Stimulated activated CD4-positive, alpha-beta T cell treated with anti-CD3 and anti-CD28 coated beads, Interleukin-12 subunit alpha, Interleukin-12 subunit beta, amount 100 ng/mL, for 48 hours (primary cell): ENCODE measurements at places on chromosomes 6 and 20.

- DNase-seq: no peak
Observed at GRCh38 chr6:88266126-88266525, 100.0 kb upstream of the CNR1 start.

DNA sequence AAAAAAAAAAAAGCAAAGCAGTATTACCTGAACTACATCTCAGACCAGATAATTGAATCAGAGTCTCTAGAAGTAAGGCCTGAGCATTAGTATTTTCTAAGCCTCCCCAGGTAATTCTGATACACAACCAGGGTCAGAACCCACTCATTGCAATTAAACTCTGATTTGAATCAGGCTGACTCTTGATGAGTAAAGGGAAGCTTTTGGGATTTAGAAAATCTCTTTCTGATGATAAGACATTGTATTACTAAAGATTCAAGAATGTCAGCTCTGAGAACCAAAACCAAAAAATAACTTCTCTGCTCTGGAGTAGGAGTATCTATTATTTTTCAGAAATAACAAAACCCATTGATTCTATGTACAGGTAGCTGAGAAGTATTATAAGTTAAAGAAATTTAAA lies 100.1 kb upstream of the COL21A1 start:
- no peak for DNase-seq

DNA sequence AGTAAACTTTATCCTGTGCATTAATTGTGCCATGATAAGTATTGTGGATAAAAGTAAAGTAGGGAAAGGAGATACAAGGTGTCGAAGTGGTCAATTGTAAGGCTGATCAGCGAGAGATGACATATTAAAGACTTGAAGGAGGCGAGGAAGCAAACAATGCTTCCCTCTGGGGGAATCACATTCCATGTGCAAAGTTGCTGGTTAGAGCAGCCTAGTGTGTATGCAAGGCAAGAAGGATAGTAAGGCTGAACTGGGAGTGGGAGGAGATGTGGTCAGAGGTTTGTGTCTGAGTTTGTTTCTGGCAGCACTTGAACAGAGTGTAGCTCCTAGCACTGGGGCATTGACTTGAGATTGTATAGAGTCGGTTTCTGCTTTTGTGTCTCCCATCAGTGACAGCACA lies 122.9 kb downstream of the SLC35F1 start:
- DNase-seq: no peak

DNA sequence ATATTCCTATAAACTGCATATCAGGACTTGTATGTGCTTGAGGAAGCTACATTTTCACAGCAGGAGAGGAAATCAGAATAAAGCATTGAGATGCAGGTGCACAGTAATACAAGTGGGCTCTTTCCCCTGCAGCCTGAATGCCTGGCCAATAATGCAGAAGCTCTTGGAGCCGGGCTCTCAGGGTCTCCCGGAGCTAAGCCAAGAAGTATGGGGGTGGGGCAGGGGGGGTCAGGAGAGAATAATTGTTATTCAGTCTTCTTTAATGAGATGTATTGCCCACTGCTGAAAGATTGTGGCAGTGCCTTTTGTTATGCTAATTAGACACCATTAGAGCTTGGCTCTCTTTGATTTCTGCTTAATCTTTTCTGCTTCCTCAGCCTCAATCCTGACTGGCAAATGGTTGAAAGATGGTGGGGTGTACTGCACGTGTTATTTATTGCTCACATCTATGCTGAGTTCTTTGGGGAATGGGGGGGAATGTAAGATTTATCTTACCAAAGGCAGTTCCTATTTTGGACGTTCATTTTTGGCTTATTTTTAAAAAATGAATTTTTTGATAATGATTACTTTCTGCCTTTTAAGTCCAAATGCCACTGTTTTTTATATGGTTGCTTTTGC lies 407.6 kb upstream of the SOX4 start:
- no peak for DNase-seq

DNA sequence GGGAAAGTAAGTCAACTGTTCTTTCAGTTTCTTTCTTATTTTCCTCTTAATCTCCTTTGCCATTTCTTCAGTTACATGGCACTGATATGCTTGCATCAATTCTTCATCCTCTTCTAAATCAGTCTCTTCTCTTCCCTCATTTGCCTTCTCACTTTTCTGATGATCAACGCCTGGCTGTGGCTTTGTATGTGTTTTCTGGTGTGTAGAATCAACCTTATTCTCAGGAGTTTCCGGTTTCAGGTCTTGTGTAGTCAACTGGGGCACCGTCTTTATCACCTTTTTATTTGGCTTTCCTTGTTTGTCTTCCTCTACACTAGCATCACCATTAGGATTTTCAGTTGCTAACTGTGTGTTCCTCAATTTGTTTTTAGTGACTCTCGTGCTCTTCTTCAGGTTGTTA lies 31.6 kb downstream of the AHI1 start:
- no peak for DNase-seq

- no peak for DNase-seq
Observed at GRCh38 chr6:165895421-165896165, 232.6 kb upstream of the PDE10A start.

DNA sequence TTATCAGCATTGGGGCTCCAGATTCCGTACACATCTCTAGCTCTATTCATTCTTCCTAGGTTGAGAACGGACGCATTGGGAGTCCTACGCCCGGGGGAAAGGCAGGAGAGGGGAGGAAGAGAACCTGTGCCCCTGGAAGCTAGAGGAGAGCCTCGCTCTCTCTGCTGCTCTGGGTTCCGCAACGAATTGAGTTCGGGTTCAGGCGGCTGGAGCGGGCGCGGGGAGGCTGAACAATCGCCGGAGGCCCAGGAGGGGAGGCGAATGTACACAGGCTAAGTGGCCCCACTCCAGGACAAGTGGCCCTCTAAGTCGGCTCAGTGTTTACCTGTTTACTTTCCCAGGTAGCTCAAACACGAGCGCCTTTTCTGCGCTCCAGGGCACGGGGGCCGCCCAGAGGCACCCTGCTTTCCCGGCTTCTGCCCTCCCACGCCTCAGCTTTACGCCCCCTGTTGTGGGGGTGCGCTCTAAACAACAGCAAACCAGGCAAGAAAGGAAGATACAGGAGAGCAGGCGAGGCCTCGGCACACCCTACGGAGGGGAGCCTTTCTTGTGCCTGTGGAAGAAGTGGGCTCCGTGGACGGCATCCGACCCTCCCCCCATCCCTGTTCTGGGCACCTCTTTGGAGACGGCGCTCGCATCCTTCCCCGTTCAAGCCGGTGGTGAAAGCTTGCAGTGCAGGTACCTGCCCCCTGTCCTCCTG lies 4.6 kb upstream of the NKX2-2 start:
- no peak for DNase-seq

DNA sequence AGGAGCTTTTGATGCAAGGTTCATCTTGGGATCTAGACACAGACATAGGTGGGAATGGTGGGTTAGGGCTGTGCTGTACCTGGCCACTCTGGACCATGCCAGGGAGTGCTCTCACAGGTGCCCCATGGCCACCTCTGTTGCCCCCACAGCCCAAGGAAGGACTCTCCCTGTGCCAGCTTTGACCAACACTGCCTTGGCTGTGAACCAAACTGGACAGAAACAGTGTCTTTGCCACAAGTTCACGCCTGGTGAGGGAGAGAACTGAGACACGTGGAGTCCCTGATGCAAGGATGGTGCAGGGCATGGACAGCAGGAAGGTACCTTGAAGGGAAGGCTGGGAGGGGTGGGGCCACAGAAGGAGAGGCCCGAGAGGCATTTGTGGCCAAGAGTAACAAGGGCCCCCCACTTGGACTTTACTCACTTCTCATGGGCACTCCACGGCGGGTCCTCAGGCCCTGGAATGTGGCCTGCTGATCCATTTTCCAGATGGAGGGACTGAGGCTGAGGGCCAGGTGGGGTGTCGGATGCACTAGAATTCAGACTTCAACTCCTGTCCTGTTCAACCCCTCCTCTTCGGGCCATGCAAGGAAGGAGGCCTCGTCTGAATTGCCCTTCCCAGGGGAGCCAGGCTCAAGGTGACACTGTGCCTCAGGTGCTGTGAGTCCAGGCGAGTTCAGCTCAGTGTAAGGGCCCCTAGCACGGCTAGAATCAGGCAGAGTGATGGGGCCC lies 103.3 kb downstream of the YTHDF1 start:
- DNase-seq: no peak

DNA sequence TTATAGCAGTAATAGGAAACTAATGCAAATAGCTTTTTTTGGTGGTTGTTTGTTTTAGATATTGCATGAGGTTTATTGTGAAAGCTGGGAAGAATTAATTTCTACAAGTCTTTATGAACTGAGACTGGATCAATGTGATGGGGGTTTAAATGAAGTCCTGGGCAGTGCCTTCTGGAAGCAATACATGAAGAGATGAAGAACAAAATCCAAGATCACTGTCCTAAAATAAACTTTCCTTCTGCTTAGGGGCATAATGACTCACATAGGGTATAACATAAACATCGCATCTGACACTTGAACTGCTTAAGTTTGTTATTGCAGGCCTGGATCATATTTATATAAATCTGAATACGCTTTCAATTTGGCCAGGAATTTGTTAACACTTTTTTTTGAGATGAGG lies 20.9 kb upstream of the SHLD1 start:
- DNase-seq: no peak

DNA sequence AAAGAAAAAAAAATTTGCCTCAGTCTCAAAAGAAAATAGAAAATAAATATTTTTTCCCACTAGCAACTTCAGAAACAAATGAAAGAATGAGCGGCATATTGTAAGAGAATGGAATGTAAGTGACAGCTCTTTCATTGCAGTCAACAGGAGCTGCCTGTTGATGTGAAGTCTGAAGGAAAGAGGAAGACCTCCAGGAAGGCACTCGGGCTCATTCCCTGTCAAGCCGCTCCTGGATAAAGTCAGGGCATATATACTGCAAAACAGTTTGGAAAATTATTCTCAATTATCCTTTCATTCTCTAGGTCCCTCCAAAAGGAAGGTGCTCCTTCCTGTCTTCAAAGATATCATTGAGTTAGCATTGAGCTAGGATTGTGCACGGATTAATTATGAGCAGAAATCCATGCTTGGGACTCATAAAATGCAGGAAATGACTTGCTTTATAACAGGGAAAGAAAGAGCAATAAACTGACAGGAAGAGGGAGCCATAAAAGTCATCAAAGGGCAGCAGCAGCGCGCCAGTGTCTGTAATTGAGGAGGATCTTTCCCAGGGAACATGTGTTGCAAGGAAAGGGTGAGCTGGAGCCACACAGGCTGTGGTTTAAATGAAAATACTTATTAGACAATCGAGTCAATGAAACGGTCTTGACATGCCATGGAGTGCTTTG lies 218.2 kb downstream of the C6orf118 start:
- DNase-seq: no peak

GRCh38 chr20:53390770-53391169 lies 202.9 kb downstream of the ZNF217 start:
- no peak for DNase-seq
